Calu3 (cell line): ENCODE measurements at places on chromosomes 1 and 21.

- DNase-seq, result no peak
Measured at GRCh38 chr1:45617618-45618017, 6.2 kb downstream of the CCDC17 start.

- DNase-seq, result peak; percentile 49
Measured at GRCh38 chr1:50080904-50081586, 27.7 kb upstream of the ELAVL4 start.

DNA sequence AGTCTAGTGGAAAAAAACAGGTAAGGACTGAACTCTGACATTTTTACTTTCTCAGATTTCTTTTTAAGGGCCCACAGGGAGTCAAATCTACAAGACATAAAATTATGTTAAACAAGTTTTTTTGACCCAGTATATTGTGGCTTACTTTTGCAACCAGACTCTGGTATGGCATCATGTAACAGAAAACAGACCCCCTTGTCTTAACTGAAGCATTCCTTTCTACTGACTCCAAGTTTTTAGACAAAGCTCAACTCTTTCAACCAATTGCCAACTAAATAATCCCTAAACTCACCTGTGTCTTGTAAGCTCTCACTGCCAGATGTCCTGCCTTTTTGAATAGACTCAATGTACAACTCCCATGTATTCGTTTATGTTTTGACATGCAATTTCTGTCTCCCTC, 64.3 kb downstream of the FASLG start:
- no peak for DNase-seq

DNA sequence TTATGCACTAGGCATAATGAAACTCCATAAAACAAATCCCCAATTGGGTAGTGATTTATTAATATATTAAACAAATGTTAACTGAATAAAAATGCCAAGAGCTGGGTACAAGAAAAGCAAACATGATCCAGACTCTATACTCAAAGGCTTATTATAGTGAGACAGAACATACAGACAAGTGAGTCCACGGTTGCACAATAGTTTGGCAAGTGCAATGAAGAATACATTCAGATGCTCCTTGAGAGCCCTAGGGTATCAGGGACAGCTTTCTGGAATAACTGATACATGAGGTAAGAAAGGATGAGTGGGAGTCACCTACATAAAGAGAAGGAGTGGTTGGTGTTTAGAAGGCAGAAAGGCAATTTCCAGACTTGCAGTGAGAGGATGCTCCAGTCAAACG, 85.1 kb downstream of the VAV3 start:
- DNase-seq, result no peak

- no peak for DNase-seq
Measured at GRCh38 chr1:69570356-69570755, 2.6 kb downstream of the LRRC7 start.

- DNase-seq, result peak; percentile 59
Measured at GRCh38 chr1:59730759-59731478, 83.8 kb upstream of the HOOK1 start.

- no peak for DNase-seq
Measured at GRCh38 chr1:166952002-166952746, 23.2 kb downstream of the ILDR2 start.
